NCI-H524 (cell line): ENCODE measurements at places on chromosomes 2 and 18.

- peak; percentile 61 for DNase-seq
Measured at GRCh38 chr2:172972005-172972619, 103.5 kb upstream of the MAP3K20 start.

- DNase-seq: peak; percentile 31
Measured at GRCh38 chr18:32974421-32975162, 201.8 kb upstream of the KLHL14 start.

GRCh38 chr2:100819370-100820272, at the start of gene NPAS2:
NPAS2 (plus strand) TSS chr2:100820139; CDS start chr2:100904755, 84,616 bp downstream.
- no peak for DNase-seq

DNA sequence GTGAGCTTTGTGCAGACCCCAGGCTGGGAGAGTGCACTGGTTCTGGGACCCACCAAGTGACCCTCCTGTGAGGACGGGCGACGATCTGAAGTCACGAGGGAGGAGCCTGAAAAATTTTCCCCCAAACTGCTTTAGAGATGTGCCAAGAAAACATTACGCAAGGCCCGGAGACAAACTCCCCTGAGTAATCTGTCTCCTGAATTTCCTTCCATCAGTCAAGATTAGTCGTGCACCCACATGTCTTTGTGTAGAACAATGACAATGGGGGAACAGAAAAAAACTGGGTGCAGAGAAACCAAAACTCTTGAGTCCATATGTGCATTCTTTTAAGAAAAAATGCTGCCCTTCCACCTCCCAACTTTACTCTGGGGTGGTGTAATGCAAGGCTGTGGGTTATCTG, 12.6 kb upstream of the NCK2 start:
- no peak for DNase-seq

DNA sequence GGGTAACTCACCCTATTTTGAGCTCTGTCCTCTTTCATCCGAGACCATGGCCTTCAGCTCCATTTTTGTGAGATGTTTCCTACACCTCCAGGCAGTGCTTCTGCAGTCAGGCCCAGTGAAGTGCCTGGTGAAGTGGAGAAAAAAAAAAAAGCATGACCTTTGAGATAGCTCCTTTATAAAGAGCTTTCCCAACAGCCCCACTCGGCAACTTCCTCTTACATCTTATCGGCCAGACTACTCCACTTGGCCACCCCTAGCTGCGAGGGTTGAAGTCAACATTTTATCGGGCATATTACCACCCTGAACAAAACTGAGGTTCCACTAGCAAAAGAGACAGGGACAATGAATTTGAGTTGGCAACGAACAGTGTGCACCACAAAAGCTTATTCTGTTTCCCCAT, 124.8 kb upstream of the RNF152 start:
- DNase-seq: no peak

- DNase-seq: no peak
Measured at GRCh38 chr2:23285091-23285800, 99.7 kb upstream of the KLHL29 start.

GRCh38 chr2:189347540-189347939, 93.7 kb upstream of the WDR75 start:
- no peak for DNase-seq

- DNase-seq: no peak
Measured at GRCh38 chr2:105646774-105647076, 98.0 kb upstream of the NCK2 start.

GRCh38 chr2:146438246-146438645, 1406.6 kb upstream of the ACVR2A start:
- no peak for DNase-seq

DNA sequence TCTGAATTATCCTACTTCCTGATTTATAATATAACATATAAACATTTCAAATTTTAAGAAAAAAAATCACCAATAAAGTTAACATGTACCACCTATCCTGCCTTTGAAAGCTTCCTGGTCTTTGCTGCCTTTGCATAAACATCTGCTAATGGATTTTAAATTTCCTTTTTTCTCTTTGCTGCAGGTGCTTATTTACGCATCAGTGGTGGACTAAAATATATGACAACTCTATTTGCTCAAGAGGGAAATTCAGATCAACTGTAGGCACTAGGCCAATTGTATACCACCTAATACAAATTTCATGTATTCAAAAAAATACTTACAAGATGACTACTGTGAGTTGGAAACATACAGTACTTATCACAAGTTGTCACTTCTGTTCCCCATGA, 57.2 kb downstream of the RAD51AP2 start:
- no peak for DNase-seq

DNA sequence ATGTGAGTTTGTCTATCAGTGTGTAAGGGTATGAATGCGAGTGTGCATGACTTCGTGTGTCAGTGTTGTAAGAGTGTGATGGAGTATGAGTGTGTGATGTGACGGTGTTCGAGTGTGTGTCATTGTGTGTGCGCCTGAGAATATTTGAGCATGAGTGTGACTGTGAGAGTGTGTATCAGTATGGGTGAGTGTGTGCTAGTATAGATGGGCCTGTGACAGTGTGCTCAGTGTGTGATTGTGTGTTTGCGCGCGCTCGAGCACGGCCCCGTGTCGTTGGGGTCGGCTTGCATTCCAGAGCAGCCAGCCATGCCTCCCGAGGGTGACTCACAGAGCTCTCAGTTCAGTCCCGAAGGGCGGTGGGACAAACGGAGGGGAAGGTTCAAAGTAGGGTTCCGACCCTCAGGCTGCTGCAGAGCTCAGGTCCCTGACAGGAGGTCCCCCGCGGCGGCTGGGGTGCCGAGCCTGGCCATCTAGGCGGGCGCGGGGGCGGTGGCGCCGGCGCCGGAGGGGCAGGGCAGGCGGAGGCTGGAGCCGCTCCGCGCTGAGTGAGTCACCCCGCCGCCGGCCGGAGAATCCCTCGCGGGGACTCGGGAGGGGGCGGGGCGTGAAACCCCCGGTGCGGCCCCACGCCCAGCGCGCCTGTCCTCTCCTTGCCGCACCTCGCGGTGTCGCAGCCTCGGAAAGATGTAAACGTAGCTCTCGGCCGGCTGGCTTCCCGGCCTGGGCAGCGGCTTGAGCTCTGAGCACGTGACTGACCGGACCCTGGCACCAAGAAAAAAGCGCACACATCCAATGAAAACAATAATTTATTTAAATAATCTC, 3.8 kb downstream of the DLX2 start:
- DNase-seq: no peak

DNA sequence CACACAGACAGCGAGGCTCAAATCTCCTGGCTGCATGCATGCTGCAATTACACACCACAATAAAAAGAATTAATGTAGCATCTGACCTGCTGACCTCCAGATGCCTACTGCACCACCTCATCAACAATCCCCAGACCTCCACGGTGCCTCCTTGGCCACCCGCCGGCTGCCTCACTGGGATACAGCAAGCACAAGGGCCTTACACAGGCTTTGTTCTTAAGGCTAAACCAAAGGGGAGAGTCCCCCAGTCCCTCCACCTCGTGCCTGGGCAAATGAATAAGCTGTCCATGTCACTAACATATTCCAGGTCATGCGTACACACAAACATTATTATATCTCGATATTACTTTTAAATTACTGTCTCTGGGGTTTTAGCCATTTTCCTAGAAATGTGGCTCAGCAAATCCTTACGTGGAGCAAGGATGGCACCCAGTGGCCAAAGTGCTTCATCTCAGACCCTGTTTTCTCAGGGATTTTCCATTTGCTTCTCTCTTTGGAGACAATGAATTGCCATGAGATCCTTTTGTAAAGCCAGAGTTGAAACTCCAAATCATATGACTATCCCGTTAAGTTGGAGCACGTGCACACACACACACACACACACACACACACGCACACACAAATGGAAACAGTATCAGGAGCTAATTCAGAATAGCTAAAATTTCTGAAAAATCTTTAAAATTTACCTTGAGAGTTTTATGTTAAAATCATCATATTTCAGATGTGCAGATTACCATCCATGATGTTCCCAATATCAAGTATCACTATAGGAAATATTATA, 313.8 kb downstream of the PDE11A start:
- DNase-seq: peak; percentile 69

GRCh38 chr2:30201990-30202389, 29.3 kb upstream of the LBH start:
- DNase-seq: no peak

GRCh38 chr2:211085056-211085680, 528.8 kb downstream of the CPS1 start:
- peak; percentile 18 for DNase-seq

- DNase-seq: no peak
Measured at GRCh38 chr2:218516614-218517013, 51.5 kb downstream of the USP37 start.

DNA sequence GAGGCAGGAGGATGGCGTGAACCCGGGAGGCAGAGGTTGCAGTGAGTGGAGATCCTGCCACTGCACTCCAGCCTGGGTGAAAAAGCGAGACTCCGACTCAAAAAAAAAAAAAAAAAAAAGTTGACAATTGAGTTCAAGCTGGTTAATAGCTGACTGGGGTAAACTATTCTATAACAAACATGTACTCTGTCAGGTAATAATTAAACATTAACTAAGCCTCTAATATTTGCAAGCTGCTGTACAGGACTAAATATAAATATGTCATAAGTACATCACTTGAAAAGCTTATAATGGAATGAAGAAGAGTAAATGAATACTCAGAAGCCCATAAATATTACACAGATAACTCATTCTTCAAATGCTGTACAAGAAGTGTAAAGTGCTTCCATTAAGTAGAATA, 190.4 kb upstream of the CRIM1 start:
- no peak for DNase-seq

DNA sequence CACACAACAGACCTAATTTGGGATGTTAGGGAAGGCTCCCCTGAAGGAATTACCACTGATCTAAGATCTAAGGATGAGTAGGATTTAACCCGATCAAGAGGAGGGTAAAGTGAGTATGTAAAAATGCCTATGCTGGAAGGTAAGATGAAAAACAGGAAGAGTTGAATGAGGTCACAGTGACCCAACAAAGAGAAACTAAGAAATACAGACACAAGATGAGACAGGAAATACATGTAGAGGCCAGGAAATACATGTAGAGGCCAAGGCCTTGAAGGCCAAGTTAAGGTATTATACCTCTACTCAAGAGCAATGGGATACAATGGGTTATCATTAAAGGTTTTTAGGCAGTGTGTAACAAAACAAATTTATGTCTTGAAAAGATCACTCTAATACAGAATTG, 131.6 kb upstream of the TANK start:
- no peak for DNase-seq

DNA sequence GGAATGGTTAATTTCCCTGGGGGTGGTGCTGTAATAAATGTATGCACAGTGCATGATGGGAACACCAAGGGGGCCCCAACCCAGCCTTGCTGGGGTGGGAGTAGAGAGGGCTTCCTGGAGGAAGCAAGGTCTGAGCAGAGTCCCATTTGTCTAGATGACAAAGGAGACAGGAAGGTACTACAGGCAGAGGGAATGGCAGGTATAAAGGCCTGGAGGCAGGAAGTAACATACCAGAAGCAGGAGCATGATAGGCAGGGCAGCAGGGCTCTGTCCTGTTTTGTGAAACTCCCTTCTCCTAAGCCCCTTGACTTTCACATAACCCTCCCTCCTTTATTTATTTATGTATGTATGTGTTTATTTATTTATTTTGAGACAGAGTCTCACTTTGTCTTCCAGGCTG, 3.9 kb downstream of the GMPPA start:
- DNase-seq: no peak

GRCh38 chr2:119772128-119772527, 12.4 kb downstream of the PTPN4 start:
- DNase-seq: no peak

GRCh38 chr2:66478731-66479316, 43.9 kb downstream of the MEIS1 start:
- no peak for DNase-seq
